Chondrocyte (in vitro differentiated cells): ENCODE measurements at places on chromosomes 2 and 18. TPM values are rescaled to one million over a fixed set of nuclear protein-coding genes. Genes with fewer than 3 reads are reported as not detected.

- peaks cover 76% of the 10 kb centered on the region for H3K4me1 ChIP-seq
- no peaks in the 10 kb centered on the region for H3K27me3 ChIP-seq
- no peak overlapping the region for H3K4me3 ChIP-seq
- H3K36me3 ChIP-seq: no peaks in the 10 kb centered on the region
- H3K27ac ChIP-seq: peak overlapping the region; percentile 17
These were observed 96.0 kb downstream of the CDH2 start for GRCh38 chr18:28080876-28081300.

GRCh38 chr2:182228741-182229140 lies 198.1 kb downstream of the PDE1A start:
- peaks cover 14% of the 10 kb centered on the region for H3K4me1 ChIP-seq
- no peaks in the 10 kb centered on the region for H3K36me3 ChIP-seq

DNA sequence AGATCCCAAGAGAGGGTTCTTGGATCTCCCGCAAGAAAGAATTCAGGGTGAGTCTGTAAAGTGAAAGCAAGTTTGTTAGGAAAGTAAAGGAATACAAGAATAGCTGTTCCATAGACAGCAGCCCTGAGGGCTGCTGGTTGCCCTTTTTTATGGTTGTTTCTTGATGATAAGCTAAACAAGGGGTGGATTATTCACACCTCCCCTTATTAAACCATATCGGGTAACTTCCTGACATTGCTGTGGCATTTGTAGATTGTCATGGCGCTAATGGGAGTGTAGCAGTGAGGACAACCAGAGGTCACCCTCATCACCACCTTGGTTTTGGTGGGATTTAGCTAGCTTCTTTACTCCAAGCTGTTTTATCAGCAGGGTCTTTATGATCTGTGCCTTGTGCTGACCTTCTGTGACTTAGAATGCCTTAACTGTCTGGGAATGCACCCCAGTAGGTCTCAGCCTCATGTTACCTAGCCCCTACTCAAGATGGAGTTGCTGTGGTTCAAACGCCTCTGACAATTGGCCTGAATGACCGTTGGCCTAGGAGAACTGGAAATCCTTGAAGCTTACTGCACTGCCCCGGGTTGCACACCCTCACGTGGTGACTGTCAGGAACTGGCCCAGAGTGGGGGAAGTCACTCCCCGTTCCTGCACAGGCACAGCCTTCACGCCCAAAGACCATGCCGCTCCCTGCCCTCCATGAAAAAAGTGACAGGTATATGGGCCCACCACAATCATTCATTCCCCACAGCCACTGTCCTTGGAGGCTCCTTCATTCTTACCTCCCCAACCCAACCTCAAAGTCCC lies 136.9 kb downstream of the SEPTIN10 start:
- H3K4me3 ChIP-seq: no peak overlapping the region
- no peaks in the 10 kb centered on the region for H3K27me3 ChIP-seq
- no peak for DNase-seq

- H3K4me1 ChIP-seq: no peaks in the 10 kb centered on the region
- H3K27ac ChIP-seq: no peak overlapping the region
- DNase-seq: no peak
- peaks cover 2% of the 10 kb centered on the region for H3K27me3 ChIP-seq
These were observed 37.5 kb downstream of the KCNS3 start for GRCh38 chr2:17915811-17916518.

GRCh38 chr2:120599072-120599471 lies 136.6 kb upstream of the GLI2 start:
- DNase-seq: peak; percentile 15
- peaks cover 11% of the 10 kb centered on the region for H3K27me3 ChIP-seq
- no peak overlapping the region for H3K27ac ChIP-seq
- no peak overlapping the region for H3K4me3 ChIP-seq
- peaks cover 2% of the 10 kb centered on the region for H3K36me3 ChIP-seq

DNA sequence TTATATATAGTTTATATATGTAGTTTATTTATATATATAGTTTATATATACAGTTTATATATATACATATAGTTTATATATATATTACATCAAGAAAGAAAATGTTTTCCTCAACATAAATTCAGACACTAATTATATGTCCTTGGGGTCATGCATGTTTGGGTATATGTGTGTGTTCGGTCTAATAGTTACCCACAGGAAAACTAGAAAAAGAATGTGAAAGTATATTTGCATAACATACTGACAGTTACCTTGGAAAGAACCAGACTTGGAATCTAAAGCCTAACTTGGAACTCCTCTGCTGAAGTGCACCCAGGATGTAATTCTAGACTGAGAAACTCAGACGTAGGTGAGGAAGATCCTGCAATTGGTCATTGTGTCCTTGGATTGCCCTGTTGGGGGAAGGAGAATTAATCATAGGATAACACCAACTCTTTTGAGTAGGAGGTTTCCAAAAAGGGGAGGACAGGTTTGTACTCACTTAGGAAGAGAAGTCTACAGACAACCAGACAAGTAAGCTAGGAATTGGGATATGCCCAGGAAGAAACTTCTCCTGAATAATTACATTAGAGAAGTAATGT lies 8.9 kb upstream of the SLC25A12 start:
- H3K27me3 ChIP-seq: no peaks in the 10 kb centered on the region
- no peak for DNase-seq
- no peaks in the 10 kb centered on the region for H3K36me3 ChIP-seq
- no peak overlapping the region for H3K4me3 ChIP-seq
- peaks cover 3% of the 10 kb centered on the region for H3K4me1 ChIP-seq

DNA sequence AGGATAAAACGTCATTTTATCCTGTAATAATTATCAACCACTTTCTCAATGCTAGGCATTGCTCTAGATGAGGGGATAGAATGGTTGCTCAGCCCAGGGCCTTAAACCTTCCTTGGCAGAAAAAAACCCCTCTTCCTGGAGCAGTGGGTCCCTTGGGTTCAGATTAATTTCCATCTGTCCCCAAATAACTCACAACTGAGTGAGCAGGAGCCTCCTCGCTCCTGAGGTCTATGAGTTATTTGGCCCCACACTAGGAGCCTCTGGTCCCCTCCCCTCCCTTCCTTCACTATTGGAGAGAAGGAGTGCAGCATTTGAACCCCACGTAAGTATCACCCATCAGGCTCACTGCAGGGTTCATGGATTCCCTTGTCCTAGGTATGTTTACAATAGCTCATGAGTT lies 157.5 kb upstream of the FHL2 start:
- H3K27me3 ChIP-seq: peaks cover 12% of the 10 kb centered on the region
- no peak for DNase-seq
- H3K4me3 ChIP-seq: no peak overlapping the region
- peaks cover 24% of the 10 kb centered on the region for H3K4me1 ChIP-seq
- H3K36me3 ChIP-seq: no peaks in the 10 kb centered on the region

DNA sequence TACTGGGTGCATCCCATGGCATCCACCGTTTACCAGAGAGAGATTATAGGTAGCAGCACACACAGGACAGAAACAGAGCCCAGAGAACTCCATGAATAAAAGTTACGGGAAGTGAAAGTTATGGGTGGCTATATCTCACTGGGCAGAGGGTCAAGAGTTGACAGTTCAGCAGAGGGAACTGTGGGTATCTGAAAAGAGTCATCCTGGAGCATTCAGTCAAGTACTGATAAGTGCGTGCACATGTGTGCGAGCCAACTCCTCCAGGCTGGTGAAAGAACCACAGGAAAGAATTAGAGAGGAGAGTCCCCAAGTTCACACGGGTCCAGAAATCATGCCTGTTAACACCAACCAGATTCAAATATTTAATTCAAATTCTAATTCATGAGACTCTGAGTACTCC lies 1588.2 kb downstream of the LRP1B start:
- H3K27ac ChIP-seq: no peak overlapping the region
- DNase-seq: no peak
- H3K27me3 ChIP-seq: no peaks in the 10 kb centered on the region
- no peaks in the 10 kb centered on the region for H3K4me1 ChIP-seq

GRCh38 chr18:7177116-7177744 lies 53.7 kb upstream of the LRRC30 start:
- H3K27ac ChIP-seq: no peak overlapping the region
- H3K4me1 ChIP-seq: no peaks in the 10 kb centered on the region
- peaks cover 24% of the 10 kb centered on the region for H3K27me3 ChIP-seq
- H3K36me3 ChIP-seq: no peaks in the 10 kb centered on the region

DNA sequence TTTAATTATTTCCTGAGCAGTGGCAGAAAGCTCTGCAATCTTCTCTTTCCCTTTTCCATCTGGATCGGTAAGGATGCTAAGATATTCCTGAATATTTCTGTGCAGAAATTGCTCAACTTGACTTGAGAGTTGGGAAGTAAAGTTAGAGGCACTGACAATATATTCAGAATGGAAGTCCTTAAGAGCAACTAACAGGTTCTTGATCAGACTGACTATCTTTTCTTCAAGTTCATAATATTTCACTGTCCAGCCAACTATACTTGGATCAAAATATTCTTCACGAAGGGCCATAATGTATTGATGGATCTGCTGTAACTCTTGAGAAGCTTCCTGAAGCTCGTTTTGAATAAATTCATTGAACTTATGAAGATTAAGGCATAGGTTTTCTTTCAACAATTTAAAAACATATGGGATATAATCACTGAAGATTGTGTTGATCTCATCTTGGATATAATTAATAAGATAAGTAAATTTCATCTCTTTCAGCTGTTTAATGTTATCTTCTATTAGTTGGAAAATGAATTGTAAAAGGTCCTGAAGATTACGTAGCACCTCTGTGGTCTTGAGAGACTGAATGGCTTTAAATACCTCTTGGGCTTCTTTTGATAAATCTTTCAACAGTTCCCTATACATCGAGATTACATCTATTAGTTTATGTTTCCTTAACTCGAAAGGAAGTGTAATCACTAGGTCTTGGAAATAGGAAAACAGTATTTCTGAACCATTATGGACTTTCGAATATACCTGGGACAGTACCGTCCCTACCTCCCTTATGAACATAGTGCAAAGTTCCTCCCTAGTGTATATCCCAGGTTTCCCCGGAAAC lies 41.7 kb downstream of the APOB start:
- no peaks in the 10 kb centered on the region for H3K4me1 ChIP-seq
- DNase-seq: no peak
- H3K27me3 ChIP-seq: peaks cover 27% of the 10 kb centered on the region
- H3K4me3 ChIP-seq: no peak overlapping the region
- H3K36me3 ChIP-seq: peaks cover 3% of the 10 kb centered on the region

DNA sequence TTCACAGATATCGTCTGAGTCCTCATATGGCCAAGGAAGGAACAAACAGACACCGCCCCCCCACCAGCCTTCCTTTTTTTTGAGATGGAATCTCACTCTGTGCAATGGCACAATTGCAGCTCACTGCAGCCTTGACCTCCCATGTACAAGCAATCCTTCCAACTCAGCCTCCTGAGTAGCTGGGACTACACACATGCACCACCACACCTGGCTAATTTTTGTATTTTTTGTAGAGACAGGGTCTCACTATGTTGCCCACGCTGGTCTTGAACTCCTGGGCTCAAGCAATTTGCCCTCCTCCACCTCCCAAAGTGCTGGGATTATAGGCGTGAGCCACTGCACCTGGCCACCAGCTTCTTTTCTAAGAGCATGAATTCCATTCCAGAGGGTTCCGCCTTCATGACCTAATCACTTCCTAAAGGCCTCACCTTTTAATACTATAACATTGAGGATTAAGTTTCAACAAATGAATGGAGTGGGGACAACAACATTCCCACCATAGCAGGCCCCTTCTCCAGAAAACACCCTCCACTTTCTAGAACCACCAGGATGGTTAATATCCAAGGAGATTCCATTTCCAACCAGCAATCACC lies 2.2 kb upstream of the TMBIM1 start:
- H3K4me3 ChIP-seq: no peak overlapping the region
- no peaks in the 10 kb centered on the region for H3K27me3 ChIP-seq
- peaks cover 41% of the 10 kb centered on the region for H3K4me1 ChIP-seq
- DNase-seq: no peak

DNA sequence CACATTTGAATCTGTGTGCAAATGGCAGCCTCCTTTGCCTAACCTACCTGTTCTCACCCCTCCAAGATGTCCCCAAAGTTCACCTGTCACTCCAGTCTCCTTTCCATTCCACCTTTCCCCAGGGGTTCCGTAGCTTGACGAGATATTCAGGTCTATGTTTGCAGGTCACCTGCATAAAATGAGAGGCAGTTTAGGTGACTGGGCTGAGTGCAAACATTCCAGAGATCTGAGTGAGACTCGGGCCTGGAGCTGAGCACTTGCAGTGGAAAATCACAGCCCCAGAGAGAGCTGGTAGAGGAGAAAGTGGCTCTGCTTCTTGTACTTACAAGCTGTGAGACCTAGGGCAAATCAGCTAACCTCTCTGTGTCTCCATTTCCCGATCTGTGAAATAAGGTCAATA lies 20.1 kb downstream of the CAPN14 start:
- H3K4me3 ChIP-seq: no peak overlapping the region
- no peak for DNase-seq
- H3K27me3 ChIP-seq: peaks cover 13% of the 10 kb centered on the region
- H3K4me1 ChIP-seq: no peaks in the 10 kb centered on the region

DNA sequence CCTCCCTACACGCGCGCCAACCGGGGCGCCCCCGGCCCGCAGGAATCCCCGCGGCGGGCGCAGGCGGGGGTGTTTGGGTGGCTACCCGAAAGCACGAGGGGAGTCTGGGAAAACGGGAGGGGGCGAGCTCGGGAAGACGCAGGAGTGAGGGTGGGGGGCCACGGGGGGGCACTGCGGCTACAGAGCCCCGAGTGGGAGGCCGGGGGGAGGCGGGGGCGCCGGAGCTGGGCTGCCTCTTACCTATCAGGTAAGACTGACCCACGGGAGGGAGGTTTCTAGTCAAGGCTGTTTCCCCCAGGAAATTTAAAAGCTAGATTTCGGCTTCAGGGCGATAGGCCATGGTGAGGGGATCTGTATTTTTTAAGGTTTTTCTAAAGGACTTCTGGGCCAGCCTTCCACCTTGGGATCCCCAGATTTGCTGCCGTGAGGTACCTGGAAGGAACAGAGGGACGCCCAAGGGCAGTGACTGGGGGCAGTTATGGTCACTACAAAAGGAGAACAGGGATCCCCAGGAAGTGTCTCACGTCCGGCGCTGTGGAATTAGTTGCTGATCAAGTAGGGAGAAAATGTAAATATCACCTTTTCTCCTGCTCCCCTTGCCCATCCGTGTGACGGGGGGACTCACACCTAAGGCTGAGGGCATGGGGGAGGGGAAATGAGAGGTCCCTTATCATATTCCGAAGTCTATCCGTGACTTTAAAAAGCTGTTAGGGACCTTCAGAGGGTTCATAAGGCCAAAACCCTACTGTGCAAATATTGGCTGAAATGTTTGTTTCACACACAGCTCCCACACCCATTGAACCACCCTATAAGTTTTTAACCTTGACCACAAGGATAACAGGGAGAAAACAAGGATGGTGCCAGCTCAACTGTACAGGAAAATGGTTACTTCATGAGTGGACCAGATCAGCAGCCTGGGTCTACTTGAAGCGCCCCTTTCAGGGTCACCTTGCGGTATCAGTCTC lies 638 bp upstream of the IRS1 start:
- no peaks in the 10 kb centered on the region for H3K27me3 ChIP-seq
- H3K36me3 ChIP-seq: peaks cover 5% of the 10 kb centered on the region
- peak overlapping the region; percentile 39 for H3K27ac ChIP-seq
- no peak for DNase-seq
- peak overlapping the region; percentile 79 for H3K4me3 ChIP-seq

CCL20 gene
- 0.45 to 1.9 TPM (median 0.79 TPM) in 3 replicates for total RNA-seq

CNOT11 gene
- 28.5 to 37.4 TPM (median 31.3 TPM) in 3 replicates for total RNA-seq

CERKL gene
- not detected in 3 replicates for total RNA-seq

DIPK1C gene
- not detected in 3 replicates for total RNA-seq

EMILIN2 gene
- total RNA-seq: 2.2 to 9.9 TPM (median 9.3 TPM) in 3 replicates

KCNIP3 gene
- total RNA-seq: 3.1 to 6.0 TPM (median 5.9 TPM) in 3 replicates
